ENCODE measurements at places on chromosomes 3 and 15.

GRCh38 chr3:62703451-62704167 lies 171.6 kb downstream of the CADPS start:
- no peaks in the 10 kb centered on the region for H3K36me3 ChIP-seq
- DNase-seq, result no peak
- H3K27ac ChIP-seq, result no peak overlapping the region
- H3K4me1 ChIP-seq, result peaks cover 37% of the 10 kb centered on the region

DNA sequence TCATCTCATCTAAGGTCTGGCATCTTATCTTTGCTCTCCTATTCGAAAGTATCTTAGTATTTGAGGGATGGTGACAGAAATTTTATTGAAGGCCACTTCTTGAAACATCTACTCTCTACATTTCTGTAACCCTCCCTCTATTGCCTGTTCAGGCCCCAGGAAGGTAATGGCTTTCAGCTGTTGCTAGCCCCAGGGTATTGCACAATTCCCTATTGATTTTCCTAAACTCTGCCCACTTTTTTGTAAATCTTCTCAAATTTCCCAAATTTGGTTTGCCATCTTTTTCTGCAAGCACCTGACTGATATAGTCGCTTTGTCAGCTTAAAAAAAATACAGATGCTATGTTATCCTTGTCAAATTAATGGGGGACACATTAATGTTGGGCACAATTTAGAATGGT lies 242.1 kb downstream of the RAP2B start:
- H3K4me1 ChIP-seq, result no peaks in the 10 kb centered on the region
- no peak overlapping the region for H3K4me3 ChIP-seq
- no peak for DNase-seq

- no peaks in the 10 kb centered on the region for H3K36me3 ChIP-seq
- H3K4me1 ChIP-seq, result peaks cover 15% of the 10 kb centered on the region
- DNase-seq, result no peak
- no peak overlapping the region for H3K4me3 ChIP-seq
- no peaks in the 10 kb centered on the region for H3K27me3 ChIP-seq
Measured at GRCh38 chr3:195900436-195901355, 7.7 kb downstream of the TNK2 start.

DNA sequence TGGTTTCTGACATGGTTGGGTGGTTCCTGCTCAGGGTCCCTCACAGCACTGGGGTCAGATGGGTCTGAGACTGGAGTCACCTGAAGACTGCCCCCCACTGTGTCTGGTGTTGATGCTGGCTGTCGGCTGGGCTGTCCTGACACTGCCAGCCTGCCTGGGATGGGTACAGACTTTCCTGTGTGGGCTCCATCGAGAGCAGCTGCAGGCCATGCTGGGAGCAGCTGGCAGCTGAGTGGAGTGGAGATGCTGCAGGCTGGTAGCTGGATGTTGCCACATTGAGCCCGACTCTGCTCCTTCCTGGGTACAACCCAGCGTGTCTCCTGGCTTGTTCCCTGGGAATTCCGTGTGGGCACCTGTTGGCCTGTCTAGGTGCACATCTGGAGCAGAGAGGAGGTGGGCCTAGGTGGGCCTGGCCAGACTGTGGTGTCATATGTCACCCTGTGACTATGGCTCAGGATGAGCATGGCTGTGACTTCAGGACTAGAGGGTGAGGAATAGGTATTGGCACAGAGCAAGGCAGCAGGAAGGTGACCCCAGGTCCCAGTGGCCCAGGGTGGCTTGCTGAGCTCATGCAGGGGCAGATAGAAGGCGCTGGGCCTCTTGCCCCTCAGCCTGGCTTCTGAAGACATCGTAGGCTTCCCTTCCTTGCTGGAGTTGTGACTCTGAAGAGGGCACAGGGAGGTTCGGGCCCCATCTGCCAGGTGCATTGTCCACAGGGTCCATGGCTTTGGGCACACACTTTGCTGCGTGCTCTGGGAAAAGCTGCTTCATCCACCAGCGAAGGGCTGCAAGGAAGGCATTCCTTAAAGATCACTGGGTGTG lies 40.0 kb upstream of the PRR23E start:
- no peak for DNase-seq
- no peak overlapping the region for H3K27ac ChIP-seq
- no peak overlapping the region for H3K4me3 ChIP-seq
- no peaks in the 10 kb centered on the region for H3K27me3 ChIP-seq

DNA sequence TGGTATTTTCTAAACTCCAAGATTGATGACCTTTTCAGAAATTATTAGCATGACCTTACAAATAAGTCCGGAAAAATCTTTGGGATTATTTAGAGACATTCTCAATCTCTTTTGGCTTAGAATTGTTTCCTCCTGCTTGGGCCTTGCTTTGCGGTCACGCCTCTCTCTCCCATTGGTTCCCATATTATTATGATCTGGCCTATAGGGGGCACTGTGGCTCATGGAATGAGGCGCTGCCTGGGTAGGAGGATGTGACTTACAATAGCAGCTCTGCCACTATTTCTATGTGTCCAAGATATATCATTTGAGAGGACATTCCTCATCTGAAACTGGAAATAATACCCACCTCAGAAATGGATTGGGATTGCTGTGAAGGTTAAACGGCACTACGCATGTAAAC lies 464.9 kb downstream of the MFSD1 start:
- H3K4me3 ChIP-seq, result no peak overlapping the region
- peaks cover 9% of the 10 kb centered on the region for H3K27me3 ChIP-seq
- no peaks in the 10 kb centered on the region for H3K4me1 ChIP-seq
- no peaks in the 10 kb centered on the region for H3K36me3 ChIP-seq
- peak; percentile 84 for DNase-seq
- no peak overlapping the region for H3K27ac ChIP-seq

DNA sequence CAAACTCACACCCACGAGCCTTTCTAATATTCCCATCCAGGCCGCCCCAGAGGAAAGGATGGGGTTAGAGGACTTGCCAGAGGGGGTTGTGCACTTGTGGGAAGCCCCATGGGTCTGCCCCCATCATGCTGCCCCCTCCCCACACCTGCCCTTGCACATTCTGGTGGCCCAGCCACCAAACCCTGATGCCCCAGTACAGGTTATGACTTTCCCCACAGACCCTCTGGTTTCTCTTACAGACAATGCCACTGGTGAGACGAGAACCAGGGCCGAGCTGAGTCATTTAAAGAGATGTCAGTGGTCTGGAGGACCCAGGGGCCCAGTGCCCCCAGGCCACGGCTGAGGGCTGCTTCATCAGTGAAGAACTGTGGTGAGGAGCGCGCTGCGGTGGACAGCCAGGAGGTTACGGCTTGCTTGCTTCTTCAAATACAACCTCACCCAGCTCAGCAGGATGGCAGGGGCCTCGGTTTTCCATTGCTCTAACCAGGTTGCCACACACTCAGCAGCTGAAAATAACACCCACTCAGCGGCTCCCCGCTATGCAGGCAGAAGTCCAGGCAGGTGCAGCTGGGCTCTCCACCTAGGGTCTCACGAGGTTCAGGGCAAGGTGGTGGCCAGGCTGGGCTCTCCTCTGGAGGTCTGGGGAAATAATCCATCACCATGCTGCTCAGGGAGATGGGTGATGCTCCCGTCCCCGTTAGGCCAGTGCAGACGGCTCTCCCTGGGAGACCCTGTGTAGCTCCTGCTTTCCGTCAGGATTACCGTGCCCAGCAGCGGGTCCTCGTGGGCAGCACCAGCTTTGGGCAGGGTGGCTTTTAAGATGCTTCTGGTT lies 13.8 kb upstream of the SNRPA1 start:
- DNase-seq, result no peak
- no peak overlapping the region for H3K27ac ChIP-seq
- H3K4me1 ChIP-seq, result peaks cover 5% of the 10 kb centered on the region

DNA sequence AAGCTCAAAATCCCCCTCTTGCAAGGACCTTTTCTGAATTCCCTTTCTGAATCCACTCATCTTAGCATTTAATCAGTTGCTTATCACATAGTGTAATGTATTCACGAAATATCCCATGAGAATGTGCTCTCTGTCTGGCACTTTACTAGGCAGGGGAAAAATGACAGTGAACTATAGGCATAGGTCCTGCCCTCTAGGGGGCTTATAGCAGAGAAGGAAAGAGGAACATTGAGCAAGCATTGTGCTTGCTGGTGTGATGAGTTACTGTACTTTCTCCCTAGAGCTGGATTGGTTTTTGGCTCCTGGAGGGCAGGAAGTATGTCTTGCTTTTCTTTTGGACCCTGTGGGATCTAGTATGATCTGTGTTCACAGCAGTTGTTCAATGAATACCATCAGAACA lies 26.5 kb downstream of the DUOX2 start:
- H3K27me3 ChIP-seq, result peaks cover 12% of the 10 kb centered on the region
- H3K27ac ChIP-seq, result no peak overlapping the region
- no peak overlapping the region for H3K4me3 ChIP-seq
- DNase-seq, result no peak
- H3K36me3 ChIP-seq, result no peaks in the 10 kb centered on the region

DNA sequence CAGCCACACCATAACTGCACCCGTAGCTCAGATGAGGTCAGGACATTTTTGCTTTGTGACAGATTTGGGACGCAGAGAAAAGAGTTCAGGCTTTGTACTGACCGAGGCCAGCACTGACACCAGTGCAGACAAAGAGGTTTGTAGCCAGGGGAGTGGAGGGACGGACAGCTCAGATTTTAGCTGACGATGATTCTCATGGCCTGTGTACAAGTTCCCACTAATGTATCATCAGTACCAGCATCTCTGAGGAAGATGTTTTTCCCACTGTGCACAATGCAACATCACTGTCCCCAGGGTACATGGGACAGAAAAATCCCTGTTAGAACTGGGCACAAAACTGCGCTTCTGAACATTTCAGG lies 112.7 kb downstream of the SLCO3A1 start:
- no peaks in the 10 kb centered on the region for H3K27me3 ChIP-seq
- peaks cover 20% of the 10 kb centered on the region for H3K4me1 ChIP-seq
- DNase-seq, result no peak
- H3K27ac ChIP-seq, result no peak overlapping the region
- H3K4me3 ChIP-seq, result no peak overlapping the region

All from neural progenitor cell (in vitro differentiated cells).